ENCODE measurements at places on chromosomes 7 and 10.

- DNase-seq, result no peak
These were observed 52.1 kb upstream of the HELLS start for GRCh38 chr10:94493463-94493862.

GRCh38 chr10:6719561-6719960 is 139.5 kb upstream of the PRKCQ start:
- no peak for DNase-seq

GRCh38 chr7:101216860-101217387 is 457 bp downstream of the PLOD3 start:
- no peak for DNase-seq

GRCh38 chr7:114356133-114356532 is 58.5 kb upstream of the FOXP2 start:
- DNase-seq, result no peak

DNA sequence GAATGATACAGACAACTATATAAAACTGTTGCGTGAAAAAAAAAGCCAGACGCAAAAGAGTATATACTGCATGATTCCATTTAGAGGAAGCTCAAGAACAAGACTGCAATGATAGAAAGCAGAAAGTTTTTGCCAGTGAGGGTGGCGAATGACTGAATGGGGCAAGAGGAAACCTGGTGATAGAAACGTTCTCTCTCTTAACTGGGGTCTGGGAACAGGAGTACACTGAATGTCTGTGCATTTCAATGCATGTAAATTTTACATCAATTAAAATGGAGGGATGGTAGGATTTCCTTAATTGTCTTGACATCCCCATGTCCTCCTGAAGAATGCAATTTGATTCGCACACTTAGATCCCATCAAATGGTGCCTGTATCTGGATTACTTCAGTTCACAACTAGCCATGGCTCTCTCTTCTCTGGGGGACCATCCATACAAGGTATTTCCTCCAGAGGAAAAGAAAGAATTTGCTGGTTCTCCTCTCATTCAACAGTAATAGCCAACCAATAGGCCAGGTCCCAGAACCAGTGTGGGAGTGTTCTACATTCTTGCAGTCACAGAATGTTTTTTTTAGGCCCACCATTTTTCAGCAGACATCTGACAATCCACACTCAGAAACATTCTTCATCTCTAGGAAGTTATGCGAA is 221.0 kb upstream of the KLF14 start:
- DNase-seq, result no peak

DNA sequence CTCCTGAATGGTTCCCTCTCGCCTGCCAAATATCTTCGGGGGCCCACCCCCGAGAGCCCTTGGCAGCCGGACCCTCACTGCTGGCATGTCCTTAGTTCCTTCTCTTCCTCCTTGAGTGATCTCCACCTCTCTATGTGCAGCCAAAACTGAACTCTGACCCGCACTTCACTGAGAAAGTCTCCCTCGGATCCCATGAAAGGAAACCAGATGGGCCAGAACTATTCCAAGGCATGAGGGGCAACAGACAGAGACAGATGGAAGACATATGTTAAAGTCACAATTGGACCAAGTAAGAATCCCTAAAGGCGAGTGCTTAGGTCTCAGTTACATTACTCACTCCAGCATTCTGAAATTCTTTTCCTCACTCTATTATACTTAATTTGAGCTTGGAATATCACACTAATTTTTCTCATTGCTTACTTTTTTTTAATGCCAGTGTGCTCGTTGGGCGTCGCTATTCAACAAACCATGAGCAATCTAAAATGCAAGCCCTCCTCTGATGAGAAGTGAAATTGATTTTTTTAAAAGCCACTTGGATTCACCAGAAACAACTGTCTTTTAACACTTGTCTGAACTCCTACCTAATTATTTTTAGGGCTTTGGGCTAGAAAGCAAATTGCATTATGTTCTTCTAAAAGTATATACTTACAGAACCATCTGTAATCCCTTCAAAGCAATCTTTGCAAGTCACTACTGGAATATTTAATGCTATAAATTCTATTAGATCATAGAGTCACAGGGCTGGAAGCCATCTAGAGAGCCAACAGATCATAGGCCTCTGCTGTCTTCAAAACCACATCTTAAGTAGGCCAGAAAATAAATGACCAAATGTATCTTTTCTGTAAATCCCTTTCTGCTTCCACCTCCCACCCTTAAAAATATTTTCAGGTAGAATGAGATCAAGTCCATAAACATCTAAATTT is 43.3 kb upstream of the EZH2 start:
- no peak for DNase-seq

- DNase-seq, result no peak
These were observed 34.1 kb downstream of the ELFN1 start for GRCh38 chr7:1703871-1704810.

DNA sequence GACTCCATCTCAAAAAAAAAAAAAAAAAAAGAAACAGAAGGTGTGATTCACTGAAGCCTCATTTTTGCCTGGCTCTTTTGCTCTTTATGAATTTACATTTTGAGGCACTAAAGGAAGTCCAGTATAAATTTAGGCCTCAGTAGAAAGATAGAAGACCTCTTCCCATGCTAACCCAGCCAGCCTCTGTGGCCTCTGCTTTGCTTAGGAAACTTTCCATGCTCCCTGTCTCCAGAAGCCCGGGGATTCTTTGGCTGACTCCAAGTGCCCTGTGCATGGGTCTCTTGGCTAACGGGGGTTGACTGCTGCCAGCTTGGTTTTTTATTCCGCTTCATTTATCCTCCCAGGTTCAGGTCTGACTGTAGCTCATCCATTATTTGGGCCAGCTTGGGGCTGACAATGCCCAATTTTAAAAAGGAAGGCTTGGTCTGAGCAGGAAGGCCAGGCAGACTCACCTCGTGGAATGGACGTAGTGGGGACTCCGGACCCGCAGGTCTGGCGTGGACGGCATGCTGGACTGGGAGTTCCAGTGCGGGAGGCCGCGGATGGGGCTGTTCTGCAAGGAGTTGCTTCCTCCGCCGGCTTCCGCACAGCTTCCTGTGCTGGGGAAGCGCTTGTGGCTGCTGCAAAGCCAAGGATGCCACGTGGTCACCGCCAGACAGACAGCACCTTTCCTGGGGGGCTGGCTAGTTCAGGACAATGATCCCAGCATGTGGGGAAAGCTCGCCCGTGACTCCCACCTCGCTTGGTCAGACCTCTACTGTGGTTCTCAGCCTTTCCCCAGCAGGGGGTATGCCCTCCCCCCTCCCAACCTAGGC is 72.3 kb downstream of the PRPF18 start:
- DNase-seq, result no peak
